SK-N-DZ (cell line): ENCODE measurements at places on chromosomes 5 and 9.
A peak's percentile ranks its signal among the peaks of the same experiment; 100 is the strongest.

DNA sequence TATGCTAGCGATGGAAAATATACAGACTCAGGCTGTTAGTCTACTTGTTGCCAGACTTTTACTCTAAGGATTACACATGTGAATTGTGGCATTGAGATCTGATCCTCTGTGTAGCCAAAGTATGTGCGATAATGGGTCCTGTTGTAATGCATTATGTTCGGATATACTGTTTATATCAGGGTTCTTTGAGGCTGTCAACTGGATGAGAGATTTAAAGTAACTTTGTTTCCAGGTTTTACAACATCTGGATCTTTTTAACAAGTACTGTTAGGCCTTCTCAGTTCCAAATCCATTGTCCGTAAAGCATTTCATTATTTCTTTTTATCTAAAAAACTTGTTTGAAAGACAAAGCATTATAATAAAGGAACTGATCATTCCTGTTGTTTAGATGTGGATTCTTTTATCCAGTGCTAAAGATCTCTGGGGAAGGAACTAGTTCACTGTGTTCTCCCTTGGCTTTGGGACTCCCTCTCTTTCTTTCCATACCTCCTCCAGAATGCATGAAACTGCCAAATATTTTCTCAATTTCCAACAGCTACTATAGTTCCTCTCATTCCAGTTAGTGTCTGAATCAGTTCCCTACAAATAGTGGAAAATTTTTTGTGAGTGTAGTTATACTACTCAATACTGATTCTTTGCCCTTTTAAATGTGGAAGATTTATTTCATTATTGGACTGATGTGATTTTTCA, 68.8 kb downstream of the HACD4 start:
- no peak for DNase-seq

DNA sequence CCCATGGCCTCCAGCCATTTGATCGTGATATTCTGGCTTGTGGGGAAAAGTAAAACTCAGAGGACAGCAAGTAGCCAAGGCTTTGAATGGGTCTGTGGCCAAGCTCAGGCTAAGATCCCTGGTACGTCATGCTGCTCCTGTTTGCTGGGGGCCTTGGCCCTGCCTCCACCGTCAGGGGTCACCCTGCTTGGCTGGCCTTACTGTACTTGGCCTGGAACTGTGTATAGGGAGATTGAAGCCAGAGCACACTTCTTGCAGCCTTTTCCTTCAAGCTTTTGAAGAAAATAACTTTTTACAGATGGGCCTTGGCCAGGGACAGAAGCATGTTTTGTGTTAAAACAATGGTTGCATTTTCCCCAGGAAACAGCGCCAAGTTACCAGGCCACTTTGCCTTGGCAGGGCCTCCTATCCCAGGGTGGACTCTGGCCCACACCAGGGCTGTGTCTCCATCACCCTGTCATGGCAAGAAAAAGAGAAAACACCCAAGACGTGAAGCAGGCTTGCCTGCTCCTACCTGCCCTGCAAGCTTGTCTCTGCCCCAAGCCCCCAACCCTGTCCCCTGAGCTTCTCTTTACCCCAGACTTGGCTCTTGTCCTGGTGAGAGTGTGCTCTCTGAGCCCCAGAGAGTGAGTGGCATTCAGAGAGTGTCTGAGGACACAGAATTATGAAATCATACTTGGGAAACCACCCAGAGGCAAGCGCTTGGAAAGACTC, 286.9 kb downstream of the GADD45G start:
- no peak for DNase-seq

GRCh38 chr5:62287237-62287636, 18.8 kb upstream of the KIF2A start:
- no peak for DNase-seq

DNA sequence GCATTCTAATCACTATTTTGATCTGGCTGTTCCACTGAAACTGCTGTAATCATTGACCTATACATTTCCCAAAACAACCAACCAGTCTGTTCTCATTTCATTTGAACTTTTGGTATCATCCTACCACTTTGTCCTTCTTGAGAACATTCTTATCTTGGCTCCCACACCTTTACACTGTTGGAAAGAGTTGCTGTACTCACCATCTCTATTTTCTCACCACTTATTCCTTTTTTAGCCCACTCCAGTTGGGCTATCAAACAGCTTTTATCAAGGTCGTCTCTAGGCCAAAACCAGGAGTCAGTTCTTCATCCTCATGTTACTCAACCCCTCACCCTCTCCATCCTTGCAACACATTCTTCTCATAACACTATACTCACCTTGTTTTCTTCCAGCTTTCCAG, 170.1 kb downstream of the KDM4C start:
- DNase-seq = no peak

- no peak for DNase-seq
These were observed at the start of gene CD72 for GRCh38 chr9:35618325-35618727. Gene CD72 (minus strand): TSS chr9:35618413. CDS start chr9:35618303, 110 bp downstream.

DNA sequence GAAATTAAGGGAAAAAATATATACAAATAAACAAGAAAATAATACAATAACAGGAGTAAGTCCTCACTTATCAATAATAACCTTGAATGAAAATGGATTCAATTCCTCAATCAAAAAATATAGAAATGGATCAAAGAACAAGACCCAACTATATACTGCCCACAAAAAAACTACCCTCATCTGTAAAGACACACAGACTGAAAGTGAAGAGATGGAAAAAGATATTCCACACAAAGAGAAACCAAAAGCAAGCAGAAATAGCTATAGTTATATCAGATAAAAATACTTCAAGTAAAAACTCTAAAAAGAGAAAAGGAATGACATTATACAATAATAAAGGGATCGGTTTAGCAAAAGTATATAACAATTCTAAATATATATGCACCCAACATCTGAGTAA, 66.5 kb downstream of the KIAA0825 start:
- no peak for DNase-seq

DNA sequence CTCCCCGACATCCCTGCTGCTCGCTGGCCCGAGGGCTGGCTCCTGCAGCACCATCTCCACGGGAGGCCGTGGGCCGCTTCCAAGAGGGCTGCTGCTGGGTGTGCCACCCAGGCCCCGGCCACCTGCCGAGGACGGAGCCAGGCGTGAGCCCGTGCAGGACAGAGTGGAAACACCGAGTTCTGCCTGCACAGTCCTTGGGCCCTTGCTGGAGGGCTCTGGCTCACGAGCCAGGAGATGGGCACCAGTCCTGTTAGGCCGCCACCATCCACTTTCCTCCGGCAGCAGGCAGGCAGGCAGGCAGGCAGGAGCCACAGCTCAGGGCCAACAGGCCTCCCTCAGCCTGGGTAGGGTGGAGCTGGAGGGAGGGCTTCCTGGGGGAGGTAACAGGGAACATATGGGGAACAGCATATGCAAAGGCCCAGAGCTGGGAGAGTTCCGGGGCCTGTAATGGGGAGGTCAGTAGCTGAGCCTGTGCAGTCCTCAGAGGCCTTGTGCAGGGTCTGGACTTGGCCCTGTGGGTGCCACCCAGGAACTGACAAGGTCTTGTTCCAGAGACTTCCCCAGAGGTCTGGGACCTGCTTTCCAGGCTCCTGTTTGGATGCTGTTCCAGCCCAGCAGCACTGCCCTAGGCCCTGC, 31.9 kb downstream of the RXRA start:
- no peak for DNase-seq

DNA sequence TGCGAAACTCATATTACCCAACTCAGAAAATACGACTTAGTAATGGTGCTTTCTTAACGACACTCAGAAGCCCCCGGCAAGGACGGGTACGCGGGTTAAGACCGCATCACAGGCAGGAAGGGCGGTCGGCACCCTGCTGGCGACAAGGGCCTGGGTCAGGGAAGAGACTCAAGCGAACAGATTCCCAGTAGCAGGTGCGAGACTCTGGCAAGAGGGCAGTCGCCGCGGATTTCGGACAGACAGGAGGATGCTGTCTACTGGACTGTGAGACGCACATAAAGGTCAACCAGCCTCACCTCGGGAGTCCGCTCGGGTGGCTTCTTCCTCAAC, 398 bp downstream of the RAPGEF6 start:
- DNase-seq = peak; percentile 80

- DNase-seq = no peak
These were observed 28.7 kb downstream of the BICD2 start for GRCh38 chr9:92735636-92736562.

- no peak for DNase-seq
These were observed 1930.5 kb downstream of the EFNA5 start for GRCh38 chr5:105740242-105740641.

- DNase-seq = no peak
These were observed 98.0 kb upstream of the OTULINL start for GRCh38 chr5:14483504-14484157.

DNA sequence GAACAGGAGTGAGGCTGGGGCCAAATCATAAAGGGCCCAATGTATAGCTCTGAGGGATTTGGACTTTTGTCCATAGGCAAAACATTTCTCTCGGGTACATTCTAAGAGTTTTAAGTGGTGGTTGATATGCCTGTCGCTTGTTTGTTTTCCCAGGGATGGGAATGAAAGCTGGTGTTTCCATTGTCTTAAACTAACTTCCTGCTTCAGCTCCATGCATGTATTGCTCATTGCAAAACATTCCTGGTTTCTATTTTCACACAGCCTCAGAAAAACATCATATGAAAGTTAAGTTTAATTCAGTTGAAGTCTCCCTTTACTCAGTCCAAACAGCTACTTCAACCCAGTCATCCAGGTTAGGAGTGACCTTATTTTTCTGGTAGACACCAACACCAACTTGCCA, 235.0 kb downstream of the ACTL7B start:
- no peak for DNase-seq

DNA sequence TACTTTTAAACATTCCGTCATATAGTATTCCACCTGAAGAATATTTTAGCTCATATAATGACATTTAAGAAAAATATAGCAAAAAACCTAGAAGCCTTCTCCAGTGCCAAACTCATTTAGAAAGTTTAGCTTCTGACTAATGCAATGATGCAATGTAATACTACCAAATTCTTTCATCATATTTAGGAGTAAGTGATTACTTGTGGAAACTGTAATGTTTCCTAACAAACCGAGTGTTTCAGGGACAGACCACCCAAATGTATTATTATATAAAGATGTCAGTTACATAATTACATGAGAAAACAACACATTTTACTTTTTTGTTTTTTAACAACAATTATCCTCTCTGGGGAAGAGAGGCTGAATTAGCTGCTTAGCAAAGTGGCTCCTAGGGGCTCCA, 316.2 kb downstream of the ARL15 start:
- no peak for DNase-seq

DNA sequence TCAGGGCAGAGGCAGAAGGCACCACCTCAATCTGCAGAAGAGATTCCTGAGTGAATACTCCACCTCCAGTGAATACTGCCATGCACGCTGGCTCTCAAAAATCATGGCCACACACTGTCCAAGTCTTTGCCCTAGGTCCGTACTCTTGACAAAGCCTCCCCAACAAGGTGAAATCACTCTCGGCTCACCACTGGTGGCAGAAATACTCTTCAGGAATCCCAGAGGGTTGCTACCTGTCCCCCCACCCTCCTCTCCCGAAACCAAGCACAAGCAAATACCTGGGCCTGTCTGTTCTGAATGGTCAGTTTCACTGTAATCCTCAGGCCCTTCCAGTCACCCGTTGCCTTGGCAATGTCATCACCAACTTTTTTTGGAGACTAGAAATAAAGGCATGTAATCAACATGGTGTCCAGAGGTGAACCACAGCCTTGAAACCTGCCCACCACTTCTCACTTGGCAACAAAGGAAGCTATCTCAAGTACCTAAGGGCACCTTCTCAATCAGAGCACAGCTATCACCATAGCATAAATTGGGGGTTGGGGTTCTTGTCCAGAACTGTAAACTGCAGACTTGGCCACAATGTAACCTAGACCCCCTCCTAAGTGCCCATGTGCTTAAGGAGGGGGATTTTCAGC, 1.8 kb downstream of the RPL12 start:
- no peak for DNase-seq

DNA sequence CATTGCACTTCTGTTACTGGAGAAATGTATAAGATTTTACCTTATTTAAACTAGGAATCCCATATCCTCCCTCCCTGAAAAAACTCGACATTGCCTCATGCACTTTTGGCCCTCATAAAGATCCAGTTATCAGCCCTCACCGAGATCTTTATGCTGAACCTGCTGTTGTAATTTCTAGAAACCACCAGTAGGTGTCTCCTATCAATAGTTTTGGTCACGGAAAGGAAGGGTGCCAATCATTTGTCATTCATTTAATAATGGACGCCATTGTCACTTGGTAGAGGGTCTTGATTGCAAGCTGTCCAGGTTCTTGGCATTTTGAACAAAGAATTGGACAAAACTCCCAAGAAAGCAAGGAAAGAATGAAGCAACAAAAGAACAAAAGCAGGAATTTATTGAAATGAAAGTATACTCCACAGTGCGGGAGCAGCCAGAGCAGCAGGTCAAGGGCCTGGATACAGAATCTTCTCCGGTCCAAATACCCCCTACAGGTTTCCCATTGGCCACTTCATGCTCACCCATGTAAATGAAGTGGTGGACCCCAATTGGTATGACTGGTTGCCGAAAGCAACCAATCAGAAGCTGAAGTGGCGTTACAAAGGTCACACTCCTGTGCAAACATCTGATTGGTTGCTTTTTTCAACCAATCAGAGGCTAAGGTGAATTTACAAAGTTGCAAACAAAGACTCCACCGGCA, 524.3 kb downstream of the PSAT1 start:
- DNase-seq = peak; percentile 32

DNA sequence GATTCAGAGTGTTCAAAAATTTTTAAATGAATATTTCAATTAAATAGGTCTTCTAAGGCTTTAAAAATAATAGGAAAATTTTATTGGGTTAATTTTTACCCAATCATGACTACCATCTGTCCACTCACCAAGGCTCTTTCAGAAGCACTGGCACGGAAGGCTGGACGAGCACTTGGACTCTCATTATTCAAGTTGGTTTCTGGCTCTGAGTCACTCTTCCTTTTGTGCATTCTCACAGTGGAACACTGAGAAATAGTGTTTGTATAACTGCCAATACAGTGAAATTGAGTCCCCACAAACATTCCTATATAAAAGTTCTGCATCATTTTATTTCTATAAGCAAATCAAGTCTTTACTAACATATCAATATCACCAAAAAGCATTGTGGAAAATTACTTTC, 1149.0 kb downstream of the EFNA5 start:
- DNase-seq = no peak

GRCh38 chr5:124745928-124746915, at the start of gene ZNF608:
Gene ZNF608 (minus strand): TSS chr5:124746639. CDS start chr5:124744989, 1,650 bp downstream.
- peak; percentile 86 for DNase-seq
